Smooth muscle cell of the coronary artery (primary cell): ENCODE measurements at places on chromosomes 4 and X. TPM values are rescaled to one million over a fixed set of nuclear protein-coding genes. Genes with fewer than 3 reads are reported as not detected.

The SMIM10L2A gene
- 0.08 and 0.35 TPM in 2 replicates for total RNA-seq

The JAKMIP1 gene
- total RNA-seq = not detected in 2 replicates

The ZXDB gene
- total RNA-seq = 2.6 and 4.6 TPM in 2 replicates

The VGLL1 gene
- not detected in 2 replicates for total RNA-seq

The USP17L15 gene
- total RNA-seq = not detected in 2 replicates

The SPANXN3 gene
- not detected in 2 replicates for total RNA-seq

The CT45A3 gene
- not detected in 2 replicates for total RNA-seq

The PRKG2 gene
- total RNA-seq = 0.15 and 18.0 TPM in 2 replicates

The PNMA5 gene
- total RNA-seq = not detected in 2 replicates

The RGS12 gene
- total RNA-seq = 12.4 and 18.4 TPM in 2 replicates

The PPEF1 gene
- under 0.01 TPM in 1 of 2 replicates, not detected in the other for total RNA-seq

The FAM9C gene
- not detected in 2 replicates for total RNA-seq

The IL1RAPL2 gene
- total RNA-seq = not detected in 2 replicates

The STS gene
- total RNA-seq = 1.4 and 4.7 TPM in 2 replicates

The TMPRSS11D gene
- not detected in 2 replicates for total RNA-seq

The ATP6AP2 gene
- total RNA-seq = 133 and 177 TPM in 2 replicates

The CABS1 gene
- total RNA-seq = not detected in 2 replicates

The STAP1 gene
- total RNA-seq = not detected in 2 replicates

The GAGE13 gene
- total RNA-seq = not detected in 2 replicates

The EFHC2 gene
- total RNA-seq = 0.08 and 0.12 TPM in 2 replicates

The IL13RA2 gene
- 2.3 and 222 TPM in 2 replicates for total RNA-seq

The CD38 gene
- not detected in 2 replicates for total RNA-seq

The PHOX2B gene
- not detected in 2 replicates for total RNA-seq

The PCYT1B gene
- total RNA-seq = under 0.01 and 0.23 TPM in 2 replicates

The CLCN4 gene
- 4.8 and 6.0 TPM in 2 replicates for total RNA-seq

The TRAPPC11 gene
- 20.0 and 33.7 TPM in 2 replicates for total RNA-seq

The FOXO4 gene
- total RNA-seq = 4.4 and 4.6 TPM in 2 replicates

The PGAM4 gene
- not detected in 2 replicates for total RNA-seq

The RNF175 gene
- total RNA-seq = 0.12 TPM in 1 of 2 replicates, not detected in the other

The SLC2A9 gene
- total RNA-seq = 0.75 and 4.0 TPM in 2 replicates

The NSUN7 gene
- not detected in 2 replicates for total RNA-seq

The CPZ gene
- total RNA-seq = 0.98 and 33.7 TPM in 2 replicates

The NDUFC1 gene
- total RNA-seq = 31.2 and 77.0 TPM in 2 replicates

The KCTD8 gene
- total RNA-seq = 0.47 and 3.6 TPM in 2 replicates

The FAM47E gene
- total RNA-seq = 0.45 and 1.9 TPM in 2 replicates

The LIMCH1 gene
- total RNA-seq = 5.0 and 77.9 TPM in 2 replicates

The SSX1 gene
- total RNA-seq = not detected in 2 replicates

The FABP2 gene
- not detected in 2 replicates for total RNA-seq

The SORBS2 gene
- 4.8 and 24.0 TPM in 2 replicates for total RNA-seq

The SLC10A4 gene
- not detected in 2 replicates for total RNA-seq

The SSX2 gene
- not detected in 2 replicates for total RNA-seq

The TLR2 gene
- 0.12 TPM in 1 of 2 replicates, not detected in the other for total RNA-seq

The ARHGAP6 gene
- total RNA-seq = 1.6 and 8.3 TPM in 2 replicates

The RAI2 gene
- total RNA-seq = 0.23 TPM in 1 of 2 replicates, not detected in the other

The CCSER1 gene
- total RNA-seq = 0.23 TPM in 1 of 2 replicates, not detected in the other

The TRIM75 gene
- total RNA-seq = not detected in 2 replicates

The TNIP3 gene
- under 0.01 TPM in 2 replicates for total RNA-seq

The LRIT3 gene
- total RNA-seq = not detected in 2 replicates

The MTNR1A gene
- not detected in 2 replicates for total RNA-seq

The DUSP9 gene
- total RNA-seq = not detected in 2 replicates

The F8A2 gene
- total RNA-seq = not detected in 2 replicates

The PNCK gene
- total RNA-seq = 0.30 and 0.47 TPM in 2 replicates

The PNMA6F gene
- not detected in 2 replicates for total RNA-seq
